Activated CD8-positive, alpha-beta memory T cell treated with anti-CD3 and anti-CD28 coated beads for 1 hour (primary cell): ENCODE measurements at places on chromosomes 1 and 21.

DNA sequence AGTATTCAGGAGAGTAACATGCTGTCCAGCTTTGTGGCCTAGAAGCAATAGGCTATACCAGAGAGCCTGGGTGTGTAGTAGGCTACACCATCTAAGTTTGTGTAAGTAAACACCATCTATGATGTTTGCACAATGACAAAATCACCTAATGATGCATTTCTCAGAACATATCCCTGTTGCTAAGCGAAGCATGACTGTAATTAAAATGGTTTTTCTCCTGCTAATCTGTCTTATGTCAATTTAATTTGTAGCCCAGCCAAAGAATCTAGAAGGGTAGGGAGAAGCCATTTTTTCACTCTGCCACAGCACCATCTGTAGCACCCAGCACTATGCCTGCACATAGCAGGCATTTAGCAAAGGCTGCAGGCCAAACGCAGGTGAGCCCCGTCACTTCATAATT, 2.0 kb upstream of the TTC24 start:
- DNase-seq = no peak

DNA sequence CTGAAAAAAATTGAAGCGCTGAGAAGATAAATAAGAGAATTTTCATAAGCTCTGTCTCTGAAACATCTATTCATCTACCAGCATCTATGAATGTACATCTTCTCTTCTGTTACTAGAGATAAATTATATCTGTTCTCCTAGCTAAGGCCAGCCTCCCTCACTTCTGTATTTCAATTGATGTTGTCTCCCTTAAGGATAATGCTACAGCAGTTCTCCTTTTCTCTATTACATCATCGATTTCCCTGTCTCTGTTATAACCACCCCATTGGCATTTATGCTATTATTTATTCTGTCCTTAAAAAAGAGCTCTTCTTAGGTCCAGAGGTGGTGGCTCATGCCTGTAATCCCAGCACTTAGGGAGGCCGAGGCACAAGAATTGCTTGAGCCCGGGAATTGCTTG, 42.9 kb upstream of the TMCO2 start:
- no peak for DNase-seq

- no peak for DNase-seq
Measured at GRCh38 chr1:230090194-230090711, 23.2 kb downstream of the GALNT2 start.

- no peak for DNase-seq
Measured at GRCh38 chr1:230291731-230292620, 134.2 kb downstream of the PGBD5 start.

DNA sequence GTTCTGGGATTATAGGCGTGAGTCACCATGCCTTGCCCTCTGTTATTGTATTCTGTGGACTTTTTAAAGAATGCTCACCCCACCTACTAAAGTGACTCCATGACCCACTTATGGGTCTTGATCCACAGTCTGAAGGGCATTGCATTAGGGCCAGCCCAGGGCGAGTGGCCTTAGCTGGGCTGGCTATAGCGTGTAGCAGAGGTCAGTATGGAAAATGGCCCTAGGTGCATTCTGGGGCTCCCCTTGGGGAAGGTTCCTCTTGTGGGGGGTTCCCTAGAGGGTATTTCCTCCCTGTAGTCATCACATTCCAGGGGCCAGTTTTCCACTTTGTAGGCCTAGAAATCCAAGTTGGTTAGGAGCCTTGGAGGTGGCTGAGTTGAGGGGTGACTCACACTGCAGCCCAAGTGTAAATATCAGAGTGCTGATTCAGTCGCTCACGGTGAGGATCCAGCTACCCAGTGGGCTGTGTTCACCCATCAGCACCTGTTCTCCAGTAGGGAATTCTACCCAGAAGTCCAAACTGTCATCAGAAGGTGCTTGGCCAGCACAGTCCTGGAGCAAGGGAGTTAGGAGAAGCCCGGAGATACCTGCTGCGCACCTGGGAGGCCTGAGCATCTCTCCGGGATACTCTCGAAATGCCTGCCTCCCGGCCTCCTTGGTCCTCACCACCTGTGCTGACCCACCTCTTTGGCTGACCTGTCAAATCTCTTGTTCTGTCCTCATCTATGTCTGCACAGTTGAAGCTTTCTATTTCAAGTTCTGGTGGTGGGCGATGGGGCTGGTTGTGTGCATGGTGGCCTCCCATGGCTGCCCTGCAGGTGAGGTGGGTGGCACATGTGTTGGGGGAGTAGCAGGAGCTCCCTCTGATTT, 52.2 kb downstream of the NENF start:
- no peak for DNase-seq

DNA sequence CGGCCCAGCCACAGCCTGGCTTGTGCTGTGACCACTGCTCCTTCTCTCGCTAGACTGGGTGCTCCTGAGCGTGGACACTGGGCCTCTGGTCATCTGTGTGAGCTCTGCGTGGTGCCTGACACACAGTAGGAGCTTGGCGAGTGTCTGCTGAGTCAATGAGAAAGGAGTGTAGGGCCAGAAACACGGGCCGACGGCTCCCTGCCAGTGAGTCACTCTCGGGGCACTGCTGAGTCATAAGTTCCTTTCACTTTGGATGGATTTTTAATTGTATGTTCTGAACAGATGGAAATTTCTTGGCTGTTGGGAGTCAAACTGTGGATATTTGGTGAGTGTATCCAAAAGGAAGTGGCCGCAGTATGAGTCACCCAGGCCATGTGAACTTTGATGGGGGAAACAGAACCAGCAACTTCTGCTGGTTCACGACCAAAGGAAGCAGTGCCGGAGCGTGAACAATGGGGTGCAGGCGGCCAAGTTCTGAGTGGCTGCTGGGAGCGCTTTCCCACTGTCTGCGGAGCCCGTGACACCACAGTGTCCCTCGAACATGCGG, 41.0 kb upstream of the COL18A1 start:
- DNase-seq = no peak

GRCh38 chr1:54310439-54311328, 95.5 kb downstream of the SSBP3 start:
- DNase-seq = no peak

DNA sequence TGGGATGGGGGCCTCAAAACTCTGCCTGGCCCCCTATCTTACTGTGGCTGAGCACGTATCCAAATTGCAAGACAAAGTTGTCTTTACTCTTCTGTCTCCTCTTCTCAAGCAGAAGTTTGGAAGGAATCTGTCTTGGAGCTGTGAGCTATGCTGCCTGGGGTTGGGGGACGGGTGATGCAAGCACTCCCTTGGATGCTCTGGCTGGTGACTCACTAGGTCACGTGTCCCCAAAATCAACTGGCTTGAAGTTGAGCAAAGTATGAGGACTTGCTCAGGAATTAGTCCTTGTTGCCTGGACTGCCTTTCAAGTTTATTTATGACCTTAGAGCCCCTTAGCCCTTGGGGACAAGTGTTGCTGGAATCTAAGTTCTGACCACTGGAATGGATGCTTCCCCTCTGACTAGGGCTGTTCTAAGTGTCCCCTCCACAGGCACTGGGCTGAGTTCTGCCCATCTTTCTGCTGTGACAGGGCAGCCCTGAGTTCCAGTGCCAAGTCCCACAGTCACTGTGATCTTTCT, 269.5 kb downstream of the HHAT start:
- DNase-seq = no peak

DNA sequence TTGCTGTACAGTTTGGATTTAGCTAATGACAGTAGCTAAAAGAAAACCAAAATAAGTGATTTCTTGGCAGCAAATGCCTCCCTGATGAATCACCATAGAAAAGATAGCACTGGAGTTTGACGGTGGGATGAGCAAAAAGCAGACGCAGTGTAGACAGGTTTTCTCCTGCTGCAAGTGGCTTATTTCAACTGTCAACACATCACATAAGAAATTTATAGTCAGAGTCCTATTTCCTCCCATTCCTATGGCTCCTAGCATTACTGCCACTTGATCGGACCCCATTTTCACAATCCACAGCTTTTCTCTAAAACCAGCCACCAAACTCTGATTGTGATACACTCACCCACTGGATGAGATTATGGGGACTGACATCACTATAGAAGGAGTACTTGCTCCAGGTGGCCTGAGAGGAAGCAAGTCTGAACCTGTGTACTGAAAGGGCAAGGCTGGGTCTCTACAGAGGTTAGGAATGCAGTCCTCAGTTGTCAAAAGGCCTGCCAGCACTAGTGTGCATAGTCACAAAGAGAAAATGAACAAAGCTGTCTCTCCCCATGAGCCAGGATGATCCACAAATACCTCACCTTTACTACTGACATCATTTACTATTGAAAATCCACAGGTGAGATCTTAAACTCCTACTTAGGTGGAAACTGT, 359.8 kb downstream of the LTN1 start:
- DNase-seq = no peak

DNA sequence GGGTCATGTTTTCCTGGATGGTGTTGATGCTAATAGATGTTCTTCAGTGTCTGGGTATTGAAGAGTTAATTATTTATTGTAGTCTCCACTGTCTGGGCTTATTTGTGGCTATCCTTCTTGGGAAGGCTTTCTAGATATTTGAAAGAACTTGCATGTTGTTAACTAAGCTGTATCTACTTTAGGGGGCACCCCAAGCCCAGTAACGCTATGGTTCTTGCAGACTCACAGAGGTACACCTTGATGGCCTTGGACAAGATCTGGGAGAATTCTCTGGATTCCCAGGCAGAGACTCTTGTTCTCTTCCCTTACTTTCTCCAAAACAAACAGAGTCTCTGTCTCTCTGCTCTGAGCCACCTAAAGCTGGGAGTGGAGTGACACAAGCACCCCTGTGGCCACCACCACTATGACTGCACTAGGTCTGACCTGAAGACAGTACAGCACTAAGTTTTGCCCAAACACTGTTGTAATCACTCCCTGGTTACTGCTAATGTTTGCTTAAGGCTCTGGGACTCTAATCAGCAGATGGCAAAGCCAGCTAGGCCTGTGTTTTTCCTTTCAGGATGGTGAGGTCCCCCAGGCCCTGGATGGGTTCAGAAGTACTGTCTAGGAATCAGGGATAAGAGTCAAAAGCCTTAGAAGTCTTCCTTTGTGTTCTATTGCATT, 76.5 kb upstream of the C1orf21 start:
- no peak for DNase-seq

GRCh38 chr1:173453982-173454381, 23.2 kb upstream of the PRDX6 start:
- no peak for DNase-seq

DNA sequence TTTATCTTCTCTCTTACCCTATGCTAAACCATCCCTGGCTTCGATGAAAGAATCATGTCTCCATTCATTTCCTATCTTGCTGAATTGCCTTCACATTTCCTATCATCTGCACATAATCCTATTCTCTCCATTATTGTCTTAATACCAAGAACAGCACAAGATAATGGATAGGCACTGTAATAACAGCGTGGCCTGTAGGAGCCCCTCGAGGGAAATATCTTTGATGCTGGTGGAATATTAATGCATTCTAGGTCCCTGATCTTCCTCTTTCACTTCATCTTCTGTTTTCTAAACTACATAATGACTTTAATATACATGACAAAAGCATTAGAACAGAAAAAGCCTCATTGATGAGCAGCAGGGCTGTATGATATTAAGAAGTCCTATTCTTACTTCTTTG, 720.6 kb downstream of the RWDD3 start:
- DNase-seq = no peak

GRCh38 chr1:201553496-201554189, 14.7 kb downstream of the NAV1 start:
- DNase-seq = no peak

DNA sequence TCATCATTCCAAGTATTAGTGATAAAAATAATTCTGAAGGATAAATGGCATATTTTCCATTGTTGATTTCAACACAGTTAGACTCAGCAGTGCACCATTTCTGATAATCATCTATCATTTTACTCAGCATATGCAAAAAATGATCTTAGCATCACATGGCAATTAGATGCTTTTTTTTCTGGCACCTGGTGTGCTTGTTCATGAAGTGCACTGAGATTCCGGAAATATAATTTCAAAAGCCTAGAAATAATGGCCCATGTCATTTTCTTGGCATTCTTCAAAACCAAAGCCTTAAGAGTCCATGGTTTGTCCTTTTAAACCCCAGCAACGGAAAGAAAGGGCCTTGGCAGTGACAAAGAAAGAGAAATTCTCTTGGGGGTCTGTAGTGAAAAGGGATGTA, 278.8 kb downstream of the KIF26B start:
- no peak for DNase-seq

- no peak for DNase-seq
Measured at GRCh38 chr1:196178083-196178635, 430.1 kb downstream of the KCNT2 start.

DNA sequence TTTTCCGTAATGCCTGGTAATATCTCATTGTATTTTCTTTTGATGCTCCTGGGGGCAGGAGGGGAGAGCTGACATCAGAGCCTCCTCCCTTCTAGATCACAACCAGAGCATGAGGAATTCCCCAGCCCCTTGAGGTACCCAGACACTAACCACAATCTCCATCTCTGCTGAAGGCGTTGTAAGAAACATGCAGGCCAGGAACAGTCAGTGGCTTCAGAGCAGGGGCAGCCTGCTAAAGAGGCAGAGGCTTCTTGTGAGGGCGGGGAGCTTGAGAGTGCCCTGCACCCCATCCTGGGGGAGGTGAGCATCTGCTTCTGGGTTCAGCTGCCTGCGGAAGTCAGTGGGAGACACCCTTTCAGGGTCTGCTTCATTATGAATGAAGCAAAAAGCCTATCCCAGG, 19.0 kb downstream of the MAPKAPK2 start:
- DNase-seq = no peak

DNA sequence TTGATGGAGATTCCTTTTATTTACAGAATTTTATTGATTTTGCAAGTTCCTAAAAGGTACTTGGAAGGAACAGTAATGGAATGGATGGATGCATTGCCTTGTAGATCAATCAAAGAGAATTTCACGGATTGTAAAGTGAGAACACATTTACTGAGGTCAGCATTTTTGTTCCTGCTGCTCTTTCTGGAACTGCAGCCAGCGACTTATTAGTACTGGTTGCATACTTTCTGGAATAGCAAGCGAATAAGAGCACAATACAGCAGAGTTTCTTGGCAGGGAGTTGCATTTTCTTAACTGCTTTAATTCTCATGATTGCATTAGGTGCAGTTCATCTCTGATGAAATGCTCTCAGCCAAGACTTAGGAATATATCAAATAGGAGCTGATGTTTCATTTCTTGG, 106.1 kb upstream of the CHODL start:
- DNase-seq = no peak

DNA sequence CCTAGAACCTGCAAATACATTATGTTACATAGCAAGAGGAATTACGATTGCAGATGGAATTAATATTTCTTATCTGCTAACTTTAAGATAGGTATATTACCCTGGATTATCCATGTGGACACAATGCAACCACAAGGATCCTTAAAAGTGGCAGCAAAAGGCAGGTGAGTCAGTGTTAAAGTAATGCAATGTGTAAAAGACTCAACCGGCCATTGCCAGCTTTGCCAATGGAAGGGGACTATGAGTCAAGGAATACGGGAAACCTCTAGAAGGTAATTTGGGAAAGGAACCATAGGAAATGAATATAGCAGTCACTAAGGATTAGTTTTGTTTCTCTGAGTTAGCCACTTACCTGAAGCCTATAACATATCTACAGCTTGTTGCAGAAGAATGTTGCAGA, 692.1 kb upstream of the ZP4 start:
- DNase-seq = no peak

DNA sequence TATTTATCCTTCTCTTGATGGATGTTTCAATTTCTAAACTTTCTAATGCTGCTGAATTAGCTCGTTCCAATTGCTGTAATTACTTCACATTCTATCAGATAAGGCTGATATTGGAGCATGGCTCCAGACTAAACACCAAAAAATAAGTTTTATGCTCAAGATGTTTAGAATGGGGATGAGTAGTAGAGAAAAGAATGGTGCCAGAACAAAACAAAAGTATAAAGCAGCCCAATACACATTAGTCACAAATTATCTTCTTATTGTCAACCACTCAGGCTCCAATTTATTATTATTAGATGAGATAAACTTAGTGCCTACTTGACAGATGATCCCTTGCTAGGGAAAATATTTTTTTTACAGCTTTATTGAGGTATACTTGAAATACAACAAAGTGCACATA, 21.8 kb downstream of the ATPAF1 start:
- no peak for DNase-seq
